Lower lobe of right lung (tissue), 2 donors: ENCODE measurements at places on chromosomes 6 and 20. TPM values are rescaled to one million over a fixed set of nuclear protein-coding genes. Genes with fewer than 3 reads are reported as not detected.

SNAP25 gene
- total RNA-seq: 0.65 TPM

ISM1 gene
- total RNA-seq: 8.4 TPM

CST4 gene
- not detected for total RNA-seq

MLN gene
- not detected for total RNA-seq

RBBP9 gene
- 15.3 TPM for total RNA-seq

ALDH5A1 gene
- 13.8 TPM for total RNA-seq

WFDC5 gene
- 1.6 TPM for total RNA-seq

SLA2 gene
- 1.4 TPM for total RNA-seq

MAFB gene
- total RNA-seq: 63.3 TPM

TRIM40 gene
- not detected for total RNA-seq

DNA sequence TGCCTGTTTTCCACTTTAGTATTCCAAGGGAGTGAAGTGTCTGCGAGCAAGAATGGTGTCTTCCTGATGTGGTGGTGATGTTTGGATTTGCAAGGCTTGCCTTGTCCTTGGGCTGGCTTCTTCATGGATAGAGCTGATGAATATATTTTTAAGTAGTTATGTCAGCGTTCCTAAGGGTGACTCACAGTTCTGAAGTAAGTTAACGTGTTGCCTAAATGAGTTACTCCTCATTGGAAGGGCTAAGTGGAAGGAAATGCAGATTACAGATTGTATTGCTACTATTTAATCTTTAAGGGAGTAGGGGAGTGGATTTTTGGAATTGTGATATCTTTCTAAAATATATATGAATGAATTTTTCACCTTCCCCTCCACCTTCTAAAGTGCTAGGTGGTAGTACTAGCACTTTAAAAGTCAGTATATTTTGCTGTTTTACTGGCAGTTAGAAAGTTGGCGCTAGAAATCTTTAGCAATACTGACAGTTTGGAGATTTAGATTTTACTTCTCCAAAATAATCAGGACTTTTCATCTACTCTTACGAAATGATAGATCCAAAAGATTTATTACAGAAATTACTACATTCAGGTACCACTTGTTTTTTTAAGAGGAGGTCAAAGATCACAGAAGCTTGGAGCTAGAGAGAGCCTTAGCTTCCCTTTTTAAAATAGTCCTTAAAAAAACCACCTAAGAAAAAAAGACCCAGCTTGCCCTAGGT lies 197.4 kb downstream of the JARID2 start:
- DNase-seq: no peak
- H3K4me3 ChIP-seq: no peak overlapping the region
- peaks cover 78% of the 10 kb centered on the region for H3K4me1 ChIP-seq

- no peak for DNase-seq
- no peaks in the 10 kb centered on the region for H3K27me3 ChIP-seq
- no peak overlapping the region for H3K27ac ChIP-seq
- no peaks in the 10 kb centered on the region for H3K4me1 ChIP-seq
- no peaks in the 10 kb centered on the region for H3K36me3 ChIP-seq
- H3K4me3 ChIP-seq: no peak overlapping the region
Measured at GRCh38 chr6:153215242-153215641, 84.2 kb upstream of the RGS17 start.

DNA sequence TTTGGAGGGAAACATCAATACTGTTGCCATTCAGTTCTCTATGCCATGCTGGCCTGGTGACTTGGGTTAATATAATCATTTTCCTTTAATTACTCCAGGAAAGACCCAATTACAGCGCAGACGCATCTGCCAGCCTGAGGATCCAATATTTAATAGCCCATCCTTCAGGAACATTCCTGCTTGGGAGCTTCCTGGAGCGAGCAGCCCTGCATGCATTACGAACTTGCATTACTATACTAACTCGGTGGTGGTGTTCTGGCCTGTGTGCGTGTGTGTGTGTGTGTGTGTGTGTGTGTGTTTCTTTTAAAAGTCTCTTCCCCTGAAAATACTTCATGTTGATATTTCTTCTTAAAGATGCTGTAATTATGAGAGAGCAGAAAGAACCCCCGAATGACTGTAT lies 26.5 kb downstream of the PMEPA1 start:
- no peaks in the 10 kb centered on the region for H3K27me3 ChIP-seq
- DNase-seq: no peak
- H3K27ac ChIP-seq: no peak overlapping the region
- H3K4me1 ChIP-seq: no peaks in the 10 kb centered on the region
- no peaks in the 10 kb centered on the region for H3K36me3 ChIP-seq

DNA sequence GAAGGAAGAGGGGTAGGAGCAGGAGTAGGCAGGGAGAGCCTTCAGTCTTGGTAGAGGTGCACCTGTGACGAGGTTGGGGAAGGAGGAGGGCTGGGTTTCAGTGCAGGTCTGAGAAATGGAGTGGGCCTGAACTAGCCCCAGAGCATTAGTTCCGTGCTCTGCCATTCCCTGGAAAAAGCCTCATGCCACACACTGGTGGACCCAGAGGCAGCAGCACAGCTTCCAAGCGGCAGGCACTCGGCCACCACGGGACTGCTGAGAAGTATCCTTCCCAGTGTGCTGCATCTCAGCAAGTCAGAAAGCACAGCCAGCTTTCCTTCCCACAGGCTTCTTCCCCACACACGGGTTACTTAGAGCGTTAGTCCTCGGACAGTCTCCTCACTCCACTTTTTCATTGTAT lies 77.3 kb upstream of the KIF25 start:
- H3K36me3 ChIP-seq: peaks cover 88% of the 10 kb centered on the region
- H3K27me3 ChIP-seq: no peaks in the 10 kb centered on the region
- H3K4me3 ChIP-seq: no peak overlapping the region
- no peaks in the 10 kb centered on the region for H3K4me1 ChIP-seq
- DNase-seq: no peak
- no peak overlapping the region for H3K27ac ChIP-seq

GRCh38 chr6:31058128-31058894 lies 48.0 kb downstream of the MUC22 start:
- no peak for DNase-seq
- no peaks in the 10 kb centered on the region for H3K36me3 ChIP-seq
- H3K4me3 ChIP-seq: no peak overlapping the region
- no peaks in the 10 kb centered on the region for H3K27me3 ChIP-seq
- peaks cover 11% of the 10 kb centered on the region for H3K4me1 ChIP-seq
- H3K27ac ChIP-seq: no peak overlapping the region

DNA sequence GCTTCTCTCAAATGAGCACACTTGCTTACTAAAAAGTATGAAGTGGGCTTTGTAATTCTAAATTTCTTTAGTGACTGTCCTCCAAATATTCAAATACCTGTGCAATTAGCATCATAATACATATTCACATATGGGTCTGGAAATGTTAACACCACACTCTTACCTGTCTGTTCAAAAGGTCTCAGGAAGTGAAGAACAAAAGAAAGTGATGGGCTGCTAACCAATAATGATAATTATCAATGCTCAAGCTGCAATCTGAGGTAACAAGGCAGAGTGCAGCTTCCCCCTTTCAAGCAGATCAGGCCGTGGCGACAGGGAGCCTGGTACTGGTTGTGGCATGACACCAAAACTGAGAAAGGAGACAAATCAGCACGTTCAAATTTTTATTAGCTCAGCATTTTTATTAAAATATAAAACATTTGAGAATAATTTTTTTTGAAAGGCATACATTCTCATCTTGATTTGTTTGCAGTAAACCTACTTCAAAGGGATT lies 1044.7 kb upstream of the EPHA7 start:
- H3K27me3 ChIP-seq: no peaks in the 10 kb centered on the region
- no peak overlapping the region for H3K27ac ChIP-seq
- no peak for DNase-seq

- H3K27ac ChIP-seq: no peak overlapping the region
- no peaks in the 10 kb centered on the region for H3K27me3 ChIP-seq
- no peaks in the 10 kb centered on the region for H3K36me3 ChIP-seq
- no peak overlapping the region for H3K4me3 ChIP-seq
Measured at GRCh38 chr20:19045371-19045770, 167.1 kb upstream of the SLC24A3 start.

- H3K27ac ChIP-seq: no peak overlapping the region
- no peak overlapping the region for H3K4me3 ChIP-seq
- no peaks in the 10 kb centered on the region for H3K36me3 ChIP-seq
- H3K4me1 ChIP-seq: no peaks in the 10 kb centered on the region
- no peak for DNase-seq
Measured at GRCh38 chr6:14516956-14517355, 399.4 kb downstream of the CD83 start.

- H3K36me3 ChIP-seq: no peaks in the 10 kb centered on the region
- DNase-seq: no peak
- no peak overlapping the region for H3K4me3 ChIP-seq
Measured at GRCh38 chr6:154703124-154703523, 30.1 kb upstream of the SCAF8 start.

GRCh38 chr20:9075264-9076095 lies 6.6 kb downstream of the PLCB4 start:
- H3K27me3 ChIP-seq: no peaks in the 10 kb centered on the region
- no peak for DNase-seq
- H3K27ac ChIP-seq: no peak overlapping the region
- H3K4me1 ChIP-seq: no peaks in the 10 kb centered on the region
- no peak overlapping the region for H3K4me3 ChIP-seq

GRCh38 chr6:24824142-24824938 lies 25.6 kb upstream of the ARMH2 start:
- DNase-seq: no peak
- peaks cover 20% of the 10 kb centered on the region for H3K36me3 ChIP-seq
- H3K4me1 ChIP-seq: no peaks in the 10 kb centered on the region
- H3K27me3 ChIP-seq: no peaks in the 10 kb centered on the region
- H3K27ac ChIP-seq: no peak overlapping the region
- no peak overlapping the region for H3K4me3 ChIP-seq

GRCh38 chr6:142716097-142716496 lies 228.9 kb downstream of the HIVEP2 start:
- no peak for DNase-seq
- no peak overlapping the region for H3K4me3 ChIP-seq
- no peaks in the 10 kb centered on the region for H3K36me3 ChIP-seq
- no peak overlapping the region for H3K27ac ChIP-seq
- H3K27me3 ChIP-seq: no peaks in the 10 kb centered on the region

DNA sequence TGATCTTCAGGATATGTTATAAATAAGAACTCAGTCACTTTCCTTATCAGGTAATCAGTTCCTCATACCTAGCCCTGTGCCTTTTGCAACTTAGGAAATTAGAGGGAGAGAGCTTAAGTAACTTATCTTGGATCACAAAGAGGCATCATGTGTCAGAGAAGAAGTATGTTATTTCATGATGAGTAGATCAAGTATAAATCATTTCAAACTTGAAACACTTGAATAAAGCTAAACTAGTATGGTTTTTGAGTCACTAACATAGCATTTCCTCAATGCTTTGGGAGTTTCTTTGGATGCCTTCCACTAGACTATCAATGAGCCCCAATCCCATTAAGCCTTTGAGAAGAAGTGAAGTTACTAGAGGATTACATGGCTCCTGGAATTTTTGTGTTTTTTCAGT lies 102.6 kb upstream of the TNFAIP3 start:
- DNase-seq: no peak
- no peak overlapping the region for H3K4me3 ChIP-seq
- no peaks in the 10 kb centered on the region for H3K27me3 ChIP-seq
- no peaks in the 10 kb centered on the region for H3K36me3 ChIP-seq

DNA sequence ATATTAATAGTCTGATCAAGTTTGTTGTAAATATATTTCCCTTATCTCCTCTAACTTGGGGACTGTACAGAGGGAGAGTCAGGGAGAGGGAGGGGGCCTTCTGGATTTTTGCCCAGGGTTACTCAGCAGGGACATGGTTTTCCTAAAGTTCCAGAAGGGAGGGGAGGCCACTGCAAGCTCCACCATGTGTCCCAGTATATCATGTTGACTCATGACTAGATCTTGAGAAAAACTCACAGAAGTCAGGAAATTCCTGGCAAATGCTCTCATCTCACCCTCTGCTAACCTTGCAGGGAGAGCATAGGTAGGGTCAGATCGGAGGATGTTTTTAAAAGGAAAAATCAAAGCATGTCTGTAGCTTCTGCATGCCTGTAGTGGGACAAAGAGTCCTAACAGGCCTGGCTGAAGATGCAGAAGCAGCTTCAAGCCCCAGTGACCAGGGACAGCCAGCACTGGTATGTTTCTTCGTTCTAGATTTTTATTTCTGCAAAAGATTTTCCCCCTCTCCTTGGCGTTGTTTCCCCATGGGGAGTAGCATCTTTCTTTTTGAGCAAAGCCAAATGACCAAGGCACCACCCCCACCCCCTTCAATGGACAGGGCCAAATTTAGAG lies 272.9 kb upstream of the SUPT3H start:
- H3K4me3 ChIP-seq: no peak overlapping the region
- H3K36me3 ChIP-seq: no peaks in the 10 kb centered on the region
- no peak overlapping the region for H3K27ac ChIP-seq
- H3K27me3 ChIP-seq: no peaks in the 10 kb centered on the region
- DNase-seq: no peak

- no peaks in the 10 kb centered on the region for H3K36me3 ChIP-seq
- H3K4me3 ChIP-seq: no peak overlapping the region
- H3K4me1 ChIP-seq: peaks cover under 1% of the 10 kb centered on the region
- no peak for DNase-seq
- H3K27ac ChIP-seq: no peak overlapping the region
- peaks cover 29% of the 10 kb centered on the region for H3K27me3 ChIP-seq
Measured at GRCh38 chr20:605237-605636, 4.9 kb downstream of the TCF15 start.

- no peak for DNase-seq
- no peaks in the 10 kb centered on the region for H3K36me3 ChIP-seq
Measured at GRCh38 chr6:52976149-52976548, 18.9 kb downstream of the GSTA4 start.

GRCh38 chr6:6851059-6851948 lies 256.5 kb upstream of the RREB1 start:
- peaks cover 6% of the 10 kb centered on the region for H3K4me1 ChIP-seq
- H3K4me3 ChIP-seq: no peak overlapping the region
- no peaks in the 10 kb centered on the region for H3K36me3 ChIP-seq
- H3K27ac ChIP-seq: peak overlapping the region; percentile 32
- no peaks in the 10 kb centered on the region for H3K27me3 ChIP-seq

DNA sequence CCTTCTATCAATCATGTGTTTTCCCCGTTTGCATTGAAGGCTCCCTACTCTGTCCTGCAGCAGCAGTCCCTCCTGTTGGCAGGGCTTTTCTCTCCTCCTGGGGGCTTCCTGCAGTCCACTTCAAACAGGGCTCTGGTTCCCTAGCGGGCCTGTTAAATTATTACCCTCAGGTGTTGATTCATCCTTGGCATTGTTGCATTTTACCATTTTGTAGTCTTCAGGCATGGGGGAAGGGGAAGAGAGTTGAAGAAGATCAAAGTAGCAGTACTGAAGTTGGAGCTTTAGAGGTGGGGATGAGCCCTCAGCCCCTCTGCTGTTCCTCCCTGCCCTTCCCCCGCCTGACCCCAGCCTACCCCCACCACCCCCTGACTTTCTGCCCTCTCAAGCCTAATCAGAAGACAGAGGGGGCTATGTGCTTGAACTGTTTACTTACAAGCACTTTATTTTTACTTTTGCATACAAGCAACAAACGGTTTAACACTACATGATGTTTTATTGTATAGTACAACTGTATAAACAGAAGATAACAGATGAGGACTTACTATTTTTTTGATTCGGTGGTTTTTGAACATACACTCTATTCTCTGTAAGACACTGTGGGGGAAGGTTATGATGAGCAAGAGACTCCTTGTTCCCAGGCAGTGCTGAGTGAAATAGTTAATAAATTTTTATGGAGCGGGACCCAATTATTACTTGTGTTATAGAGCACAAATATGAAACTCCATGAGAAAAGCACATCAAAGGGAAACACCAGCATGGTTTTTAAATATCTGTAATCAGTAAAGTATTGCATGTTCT lies 169.7 kb downstream of the EYA4 start:
- H3K27me3 ChIP-seq: no peaks in the 10 kb centered on the region
- H3K27ac ChIP-seq: no peak overlapping the region
